ENCODE measurements at places on chromosomes 7 and 10.

DNA sequence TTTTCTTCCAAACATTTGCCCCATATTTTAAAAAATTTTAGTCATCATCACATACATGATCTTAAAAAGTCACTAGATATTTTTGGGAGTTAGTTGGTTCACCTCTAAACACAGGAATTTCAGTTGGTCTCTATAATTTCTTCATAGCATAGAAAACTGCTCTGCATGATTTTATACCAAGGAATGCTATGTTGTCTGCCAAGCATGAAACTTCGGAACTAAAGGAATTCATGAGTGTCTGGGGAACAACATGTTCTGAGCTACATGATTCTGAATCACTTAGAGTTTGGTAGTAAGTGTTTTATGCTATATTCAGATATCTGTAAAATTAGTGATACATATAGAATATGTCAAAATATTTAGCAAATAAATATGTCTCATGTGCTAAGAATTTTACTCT is 957.8 kb downstream of the GATA3 start:
- DNase-seq: no peak

GRCh38 chr10:22503315-22504088 is 158.2 kb downstream of the SPAG6 start:
- DNase-seq: no peak

DNA sequence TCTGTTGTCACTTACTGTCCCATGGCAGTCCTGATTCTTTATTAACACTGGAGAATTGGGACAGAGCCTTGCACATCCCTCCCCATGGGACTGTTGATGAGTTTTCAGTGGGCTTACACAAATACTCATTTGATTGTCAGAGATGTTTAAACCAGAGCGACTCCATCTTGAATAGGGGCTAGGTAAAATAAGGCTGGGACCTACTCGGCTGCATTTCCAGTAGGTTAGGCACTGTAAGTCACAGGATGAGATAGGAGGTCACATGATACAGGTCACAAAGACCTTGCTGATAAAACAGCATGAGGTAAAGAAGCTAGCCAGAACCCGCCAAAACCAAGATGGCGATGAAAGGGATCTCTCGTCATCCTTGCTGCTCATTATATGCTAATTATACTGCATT is 47.6 kb upstream of the JCAD start:
- DNase-seq: no peak

- no peak for DNase-seq
Measured at GRCh38 chr7:28779954-28780353, 178.2 kb downstream of the TRIL start.

All from stimulated activated CD8-positive, alpha-beta memory T cell treated with anti-CD3 and anti-CD28 coated beads, Interleukin-4, amount 100 ng/mL, for 1 hour (primary cell).